Coronary artery (tissue), 2 donors: ENCODE measurements at places on chromosomes 4 and X.

DNA sequence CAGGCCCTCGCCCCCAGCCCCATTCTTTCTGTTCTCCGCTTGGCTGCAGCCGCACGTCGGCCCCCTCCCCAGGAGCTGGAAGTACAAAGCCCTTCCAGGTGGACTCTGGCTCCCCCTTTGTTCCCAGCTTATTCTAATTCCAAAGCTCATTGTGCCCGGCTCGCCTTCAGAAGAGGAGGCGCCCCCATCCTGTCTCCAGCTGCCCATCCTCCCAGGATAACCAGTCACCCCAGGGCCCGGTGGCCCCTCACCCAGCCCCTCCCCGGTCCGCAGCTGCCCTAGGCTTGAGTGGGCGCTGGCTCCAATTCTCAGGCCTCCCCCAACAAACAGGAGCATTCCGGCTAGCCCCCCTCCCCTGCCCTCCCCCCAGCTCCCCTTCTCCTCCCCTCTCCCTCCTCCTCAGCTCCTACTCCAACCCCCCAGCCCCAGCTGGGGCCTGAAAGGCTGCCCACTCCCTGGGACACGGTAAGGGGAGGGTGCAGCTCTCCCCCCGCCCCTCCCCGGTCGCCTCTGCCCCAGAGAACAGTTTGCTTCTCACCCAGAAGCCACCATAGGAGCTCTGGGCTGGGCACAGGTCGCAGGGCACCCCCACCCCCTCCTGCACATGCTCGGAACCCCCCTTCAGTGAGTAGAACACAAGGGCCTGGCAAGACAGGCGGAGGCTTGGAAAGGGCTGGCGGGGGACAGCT is 3.1 kb upstream of the SLC6A8 start:
- peak; percentile 33 for DNase-seq

DNA sequence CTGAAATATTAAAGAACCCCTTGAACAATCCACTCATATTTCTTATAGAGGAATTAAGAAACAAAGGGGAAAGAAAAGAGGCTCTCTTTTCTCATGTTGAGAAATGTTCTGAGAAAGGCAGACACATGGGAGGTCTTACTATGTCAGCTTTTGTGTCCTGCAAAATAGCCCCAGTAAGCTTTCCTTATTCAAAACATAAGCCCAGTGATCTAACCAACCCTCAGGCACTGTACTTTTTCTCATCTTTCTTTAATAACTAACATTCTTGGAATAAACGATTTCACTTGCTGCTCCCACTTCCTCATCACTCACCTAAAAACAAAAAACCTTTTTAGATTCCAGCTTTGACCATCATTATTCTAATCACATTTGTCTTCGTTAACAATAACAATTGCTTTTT is 115.9 kb downstream of the GLRA3 start:
- no peak for DNase-seq

- no peak for DNase-seq
These were observed 932.6 kb downstream of the C4orf33 start for GRCh38 chr4:130028552-130028951.

- DNase-seq: no peak
These were observed 70.1 kb upstream of the HPGD start for GRCh38 chr4:174592256-174592984.

GRCh38 chrX:71954458-71954857 is 43.8 kb downstream of the NHSL2 start:
- DNase-seq: no peak

DNA sequence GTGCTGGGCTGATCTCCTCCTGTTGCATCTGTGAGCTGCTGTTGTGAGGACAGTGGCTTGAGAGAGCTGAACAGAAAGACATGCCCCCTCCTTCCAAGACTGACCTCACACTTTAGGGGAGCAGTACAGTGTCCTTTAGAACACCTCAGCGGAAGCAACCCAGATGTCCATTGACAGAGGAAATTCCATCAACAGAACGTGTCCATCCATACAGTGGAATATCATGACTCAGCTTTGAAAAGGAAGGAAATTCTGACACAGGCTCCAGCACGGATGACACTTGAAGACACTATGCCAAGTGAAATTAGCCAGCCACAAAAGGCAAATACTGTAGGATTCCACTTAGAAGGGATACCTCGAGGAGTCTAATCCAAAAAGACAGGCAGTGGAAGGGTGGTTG is 103.5 kb downstream of the GPR143 start:
- DNase-seq: peak; percentile 19

DNA sequence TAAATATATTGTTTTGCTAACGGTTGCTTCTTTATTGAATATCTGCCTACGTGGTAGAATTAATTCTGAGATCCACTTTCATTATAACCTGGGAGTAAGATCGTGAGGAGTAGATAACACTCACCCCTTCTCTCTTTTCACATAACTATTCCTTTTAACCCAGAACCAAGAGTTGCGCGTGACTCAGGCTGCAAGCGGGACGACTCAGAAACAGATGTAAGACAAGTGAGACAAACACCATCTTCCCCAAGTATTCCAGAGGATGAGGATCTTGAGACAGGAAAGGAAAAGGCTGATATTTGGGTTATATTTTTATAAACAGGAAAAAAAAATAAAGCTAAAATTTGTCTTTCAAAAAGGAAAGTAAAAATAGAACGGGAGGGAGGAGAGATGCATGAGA is 318.8 kb upstream of the NOCT start:
- DNase-seq: no peak

- peak; percentile 19 for DNase-seq
These were observed 154.1 kb upstream of the PJA1 start for GRCh38 chrX:69319376-69319775.

GRCh38 chr4:100848841-100849240 is 331.0 kb upstream of the EMCN start:
- no peak for DNase-seq

DNA sequence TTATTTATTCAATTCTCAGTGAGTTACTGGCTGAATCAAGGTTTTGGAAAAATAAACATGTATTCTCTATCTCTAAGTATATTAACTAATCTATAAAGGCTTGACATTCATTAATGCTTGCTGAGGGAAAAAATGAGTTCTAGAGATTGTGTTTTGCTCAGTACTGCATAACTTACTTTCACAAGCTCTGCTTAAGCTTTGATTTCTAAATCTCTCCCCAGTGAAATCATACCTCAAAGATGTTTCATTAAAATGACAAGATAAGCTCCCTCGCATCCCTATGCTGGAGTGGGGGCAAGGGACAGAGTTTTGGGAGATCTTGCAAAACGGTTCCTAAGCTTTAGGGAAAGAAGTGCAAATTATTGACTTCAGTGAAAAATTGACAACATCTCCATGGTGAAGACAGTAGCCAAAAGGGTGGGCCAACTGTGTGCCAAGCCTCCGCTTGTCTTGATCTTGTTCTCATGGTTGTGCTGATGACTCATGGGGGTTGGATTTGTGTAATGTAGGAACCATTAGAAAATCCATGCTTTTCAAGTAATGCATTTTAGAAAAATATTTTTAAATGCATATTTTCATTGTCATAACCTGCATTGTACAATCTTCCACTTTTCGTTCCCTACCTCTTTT is 521.4 kb downstream of the RPA4 start:
- no peak for DNase-seq

DNA sequence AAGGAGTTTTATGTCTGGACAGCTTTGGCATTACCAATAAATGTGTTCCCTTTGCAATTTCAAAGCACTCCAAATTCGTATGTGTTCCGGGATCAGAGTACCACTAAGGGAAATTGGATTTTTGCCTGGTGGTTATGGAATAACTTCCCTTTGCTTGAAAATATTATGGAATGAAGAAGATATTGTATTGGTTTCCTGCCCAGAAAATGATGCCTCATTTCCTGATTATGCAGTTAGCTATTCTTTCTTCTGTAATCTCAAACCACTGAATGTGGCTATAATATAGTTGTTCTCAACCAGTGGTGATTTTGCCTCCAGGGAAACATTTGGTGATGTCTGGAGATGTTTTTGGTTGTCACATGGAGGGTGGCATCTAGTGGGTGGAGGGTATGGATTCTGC is 142.9 kb downstream of the PCDH7 start:
- no peak for DNase-seq

- no peak for DNase-seq
These were observed 69.8 kb downstream of the PTTG2 start for GRCh38 chr4:38030023-38030422.

- no peak for DNase-seq
These were observed 35.1 kb upstream of the TAPT1 start for GRCh38 chr4:16261313-16261878.

GRCh38 chr4:123696687-123697086 is 300.1 kb downstream of the SPRY1 start:
- no peak for DNase-seq

DNA sequence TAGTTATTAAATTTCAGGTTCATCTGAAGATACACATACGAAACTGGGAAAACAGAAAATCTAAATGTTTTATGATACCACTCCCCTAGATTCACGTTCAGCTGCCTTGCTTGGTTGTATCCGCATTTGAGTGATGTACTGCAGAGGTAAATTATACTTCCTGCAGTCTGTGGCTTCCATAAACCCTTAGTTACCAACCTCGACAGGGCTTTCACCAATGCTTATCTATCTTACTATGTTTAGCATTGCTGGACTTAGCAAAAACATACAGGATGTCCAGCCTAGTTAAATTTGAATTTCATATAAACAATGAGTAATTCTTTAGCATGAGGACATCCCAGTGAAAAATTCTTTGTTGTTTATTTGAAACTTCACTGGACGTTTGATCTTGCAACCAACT is 108.8 kb downstream of the TMA16 start:
- no peak for DNase-seq

- DNase-seq: no peak
These were observed 277.9 kb upstream of the KLF3 start for GRCh38 chr4:38386005-38386551.

DNA sequence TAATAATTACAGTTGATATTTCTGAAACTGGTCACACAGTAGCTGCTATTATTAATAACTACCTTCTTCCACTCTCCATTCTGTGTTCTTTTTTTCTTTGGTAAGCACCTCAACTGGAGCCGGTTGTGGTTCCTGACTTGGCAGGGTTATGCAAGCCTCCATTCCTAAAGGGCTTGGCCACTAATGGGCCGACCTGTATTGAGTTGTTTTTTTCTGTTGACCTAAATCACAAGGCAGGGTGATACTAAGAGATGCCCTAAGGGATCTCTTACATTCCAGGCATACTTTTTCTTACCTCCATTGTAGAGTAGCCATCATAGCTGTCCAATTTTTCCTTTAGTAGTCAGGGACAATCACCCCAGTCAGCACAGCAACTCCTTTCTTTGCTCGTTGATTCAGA is 1295.8 kb upstream of the ADGRL3 start:
- no peak for DNase-seq

GRCh38 chrX:153794897-153795816 is 689 bp downstream of the SSR4 start:
- no peak for DNase-seq

GRCh38 chr4:25405453-25405852 is 28.4 kb downstream of the ANAPC4 start:
- no peak for DNase-seq

GRCh38 chr4:39587881-39588280 is 50.8 kb downstream of the SMIM14 start:
- no peak for DNase-seq
